ENCODE measurements at places on chromosomes 2 and 18.

GRCh38 chr2:173962583-173963110, 2.5 kb downstream of the SP3 start:
- no peak for DNase-seq

GRCh38 chr18:79748321-79749180, 49.2 kb upstream of the KCNG2 start:
- DNase-seq = no peak

DNA sequence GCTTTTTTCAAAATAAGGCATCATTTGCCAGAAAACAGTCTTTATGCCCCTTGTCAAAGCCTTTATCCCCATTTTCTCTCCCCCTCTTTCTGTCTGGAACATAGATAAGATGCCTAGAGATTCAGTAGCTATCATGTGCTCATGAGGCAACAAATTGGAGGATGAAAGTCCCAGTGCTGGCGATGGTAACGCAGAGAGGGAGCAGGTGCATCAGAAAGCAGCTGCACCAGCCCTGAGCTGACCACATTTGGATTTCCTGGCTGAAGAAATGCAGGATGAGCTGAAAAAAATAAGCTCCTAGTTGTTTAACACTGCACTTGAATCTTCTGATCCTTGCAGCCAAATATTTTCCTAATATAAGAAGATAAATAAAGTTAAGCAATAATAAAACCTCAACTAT, 48.0 kb downstream of the LOXHD1 start:
- DNase-seq = peak; percentile 5

DNA sequence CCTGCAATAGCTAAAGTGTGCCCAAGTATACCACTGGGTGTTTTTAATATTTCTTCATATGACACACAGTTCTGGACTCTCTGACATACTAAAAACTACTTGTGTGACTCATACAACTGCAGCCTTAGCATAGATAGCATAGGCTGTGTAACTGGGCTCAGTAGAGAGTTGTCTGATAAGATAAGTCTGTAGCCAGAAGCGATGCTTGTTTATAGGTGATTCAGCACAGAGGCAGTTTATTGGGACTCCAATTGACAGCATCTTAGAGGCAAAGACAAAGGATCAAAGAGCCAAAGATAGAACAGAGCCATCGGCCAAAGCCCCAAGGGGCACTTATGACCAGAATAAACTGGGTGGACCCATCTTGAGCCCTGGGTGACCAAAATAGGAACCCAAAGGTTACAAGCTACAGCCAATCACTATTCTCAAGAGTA, 42.3 kb downstream of the AAK1 start:
- DNase-seq = no peak

DNA sequence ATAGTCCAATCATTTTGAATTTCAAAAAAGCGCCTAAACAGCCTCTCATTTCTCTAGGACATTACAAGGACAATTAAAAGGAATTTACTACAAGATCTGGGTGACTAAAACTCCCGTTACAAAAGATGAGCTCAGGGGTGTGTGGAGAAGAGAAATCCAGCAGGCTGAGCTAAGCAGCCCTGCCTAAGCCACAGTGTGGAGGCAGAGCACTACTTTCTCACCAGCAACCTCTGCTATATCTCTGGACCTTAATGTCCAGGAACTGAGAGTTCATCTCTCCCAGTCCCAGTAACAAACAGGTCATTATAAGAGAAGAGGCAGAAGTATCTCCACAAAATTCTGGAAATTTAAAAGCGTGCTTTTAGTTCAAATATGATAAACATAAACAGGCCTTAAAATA, 18.9 kb upstream of the ANKRD62 start:
- DNase-seq = no peak

DNA sequence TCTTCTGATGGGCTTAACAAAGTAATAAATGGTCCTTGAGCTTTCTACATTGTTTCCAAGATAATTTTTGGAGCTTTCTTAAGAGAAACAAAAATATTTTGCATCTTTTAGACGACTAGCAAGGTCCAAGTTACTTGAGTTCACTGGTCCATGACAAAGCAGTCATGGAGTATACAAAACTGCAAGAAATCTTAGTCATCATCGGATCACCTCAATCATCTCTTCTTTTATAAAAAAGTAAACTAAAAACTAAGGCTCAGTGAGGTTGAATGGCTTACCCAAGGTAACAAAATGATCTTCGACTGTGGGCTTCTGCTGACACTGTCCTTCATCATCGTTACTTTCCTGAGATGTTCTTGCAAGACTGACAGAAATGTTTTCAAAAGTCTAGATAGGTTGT, 11.9 kb downstream of the FIGN start:
- DNase-seq = no peak

GRCh38 chr18:29225351-29225750, 1048.4 kb upstream of the CDH2 start:
- no peak for DNase-seq
